Uterus (tissue), 4 donors: ENCODE measurements at places on chromosomes 2 and 18.

- DNase-seq: no peak
Measured at GRCh38 chr2:568639-569235, 108.5 kb downstream of the TMEM18 start.

DNA sequence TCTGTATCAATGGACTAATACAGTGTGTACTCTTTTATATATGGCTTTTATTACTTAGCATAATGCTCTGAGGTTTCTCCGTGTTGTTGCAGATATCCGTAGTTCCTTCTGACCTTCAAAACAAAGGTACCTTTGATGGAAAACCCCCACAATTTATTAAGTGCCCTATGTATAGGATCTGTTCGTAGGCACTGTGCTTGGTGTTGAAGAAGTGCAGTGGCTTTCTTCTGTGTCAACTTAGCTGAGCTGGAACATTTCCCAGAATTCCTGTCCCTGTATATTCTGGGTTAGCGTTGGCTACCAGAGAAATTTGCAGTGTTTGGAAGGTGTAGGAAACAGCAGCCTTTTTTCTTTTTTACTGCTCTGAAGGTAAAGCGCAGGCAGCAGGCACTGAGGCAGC, 56.3 kb upstream of the MSH2 start:
- no peak for DNase-seq

- DNase-seq: no peak
Measured at GRCh38 chr2:118012778-118013177, 1.1 kb downstream of the CCDC93 start.

DNA sequence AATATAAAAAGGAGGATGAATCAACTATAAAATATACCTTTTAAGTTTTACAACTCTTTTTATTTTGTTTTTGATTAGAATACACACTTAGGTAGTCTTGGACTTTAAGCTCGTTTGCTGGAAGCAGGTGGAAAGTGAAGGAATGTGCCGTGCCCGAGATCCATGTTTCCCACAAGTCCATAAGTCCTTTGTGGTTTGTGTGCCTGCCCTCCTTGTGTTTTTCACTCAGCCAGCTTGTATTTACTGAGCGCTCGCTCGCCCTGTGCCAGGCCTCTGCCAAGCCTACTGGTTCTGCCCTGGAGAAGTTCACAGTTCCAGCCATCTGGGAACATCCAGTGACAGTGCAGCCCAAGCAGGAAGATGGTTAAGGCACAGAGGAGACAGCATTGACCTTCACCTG, 142.6 kb downstream of the MGAT5 start:
- DNase-seq: no peak

DNA sequence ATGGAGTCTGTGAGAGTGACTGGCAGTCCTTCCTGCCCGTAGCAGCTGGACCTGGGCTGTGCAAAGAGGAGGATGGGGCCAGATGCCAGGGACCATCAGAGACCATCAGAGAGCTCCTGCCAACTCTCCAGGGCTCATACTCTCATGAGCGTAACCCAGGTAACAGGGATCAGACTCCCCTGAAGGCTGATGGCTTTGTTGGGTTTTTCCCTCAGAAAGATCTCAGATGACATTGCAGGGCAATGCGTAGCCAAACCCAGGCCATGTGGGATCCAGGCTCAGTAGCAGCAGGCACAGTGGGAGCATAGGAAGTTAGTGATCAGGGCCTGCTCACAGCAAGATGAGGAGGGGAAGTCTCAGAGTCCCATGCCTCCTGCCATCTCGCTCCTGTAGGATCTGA, 218.0 kb downstream of the LOXHD1 start:
- no peak for DNase-seq
